ENCODE measurements at places on chromosomes 1 and 21.
A peak's percentile ranks its signal among the peaks of the same experiment; 100 is the strongest.

DNA sequence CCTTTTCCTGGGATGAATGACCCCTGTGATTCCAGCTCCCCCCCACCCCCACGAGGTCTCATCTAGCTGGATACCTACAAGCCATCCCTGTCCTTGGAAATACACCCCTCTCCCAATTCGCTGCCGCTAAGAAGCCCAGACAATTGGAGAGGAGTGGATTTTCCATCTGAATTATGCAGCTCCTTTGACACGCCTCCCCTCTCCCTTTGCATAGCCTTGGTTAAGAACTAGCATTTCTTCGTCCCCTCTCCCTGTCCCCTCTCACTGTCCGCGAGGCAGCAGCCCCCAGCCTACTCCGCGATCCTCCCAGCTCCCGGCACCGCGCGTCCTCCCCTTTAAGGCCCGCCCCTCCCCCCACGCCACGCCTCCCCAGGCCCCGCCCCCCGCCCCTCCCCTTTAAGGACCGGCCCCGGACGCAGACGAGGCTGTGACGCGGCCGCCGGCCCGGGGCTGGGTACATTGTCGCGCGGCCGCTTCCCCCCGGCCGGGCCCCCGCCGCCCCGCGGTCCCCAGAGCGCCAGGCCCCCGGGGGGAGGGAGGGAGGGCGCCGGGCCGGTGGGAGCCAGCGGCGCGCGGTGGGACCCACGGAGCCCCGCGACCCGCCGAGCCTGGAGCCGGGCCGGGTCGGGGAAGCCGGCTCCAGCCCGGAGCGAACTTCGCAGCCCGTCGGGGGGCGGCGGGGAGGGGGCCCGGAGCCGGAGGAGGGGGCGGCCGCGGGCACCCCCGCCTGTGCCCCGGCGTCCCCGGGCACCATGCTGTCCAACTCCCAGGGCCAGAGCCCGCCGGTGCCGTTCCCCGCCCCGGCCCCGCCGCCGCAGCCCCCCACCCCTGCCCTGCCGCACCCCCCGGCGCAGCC lies at the start of gene MAPKAPK2:
TSS of gene MAPKAPK2 (plus strand) at position 428 of the 856 bp plus-strand sequence. CDS start at position 753, 325 bp downstream.
- peak; percentile 59 for DNase-seq

DNA sequence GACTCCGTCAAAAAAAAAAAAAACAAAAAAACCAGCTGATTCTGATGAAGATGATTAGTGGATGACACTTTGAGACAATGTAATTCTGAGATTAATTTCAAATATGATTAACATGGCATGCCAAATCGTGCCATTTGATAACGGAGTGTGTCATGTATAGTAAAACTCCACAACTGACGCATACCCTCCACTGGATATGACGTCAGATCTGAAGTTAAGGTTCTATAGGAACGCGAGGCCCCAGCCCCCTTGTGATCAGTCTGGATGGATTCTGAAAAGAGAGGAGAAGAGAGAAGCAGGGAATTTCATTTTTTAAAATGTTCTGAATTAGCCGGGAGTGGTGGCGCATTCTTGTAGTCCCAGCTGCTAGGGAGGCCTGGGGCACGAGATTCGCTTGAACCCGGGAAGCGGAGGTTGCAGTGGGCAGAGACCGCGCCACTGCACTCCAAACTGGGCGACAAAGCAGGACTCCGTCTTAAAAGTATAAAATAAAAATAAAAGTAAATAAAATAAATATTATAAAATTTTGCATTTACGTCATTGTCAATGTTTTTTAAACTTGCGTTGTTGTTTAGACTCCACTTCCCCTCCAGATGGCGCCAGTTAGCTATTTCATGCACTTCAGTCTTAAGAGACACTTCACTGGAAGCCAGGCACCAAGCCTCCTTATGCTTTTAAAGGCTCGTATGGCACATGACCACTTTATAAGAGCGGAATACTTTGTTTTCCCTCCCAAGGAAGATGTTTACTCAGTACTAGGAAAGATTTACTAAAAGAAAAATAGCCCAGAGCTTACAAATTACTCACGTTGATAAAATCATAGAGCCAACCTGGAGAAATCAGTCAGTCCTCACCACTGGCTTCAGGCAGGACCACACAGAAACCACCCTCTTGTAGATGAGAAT lies 65.5 kb downstream of the UBE2U start:
- peak; percentile 78 for DNase-seq

DNA sequence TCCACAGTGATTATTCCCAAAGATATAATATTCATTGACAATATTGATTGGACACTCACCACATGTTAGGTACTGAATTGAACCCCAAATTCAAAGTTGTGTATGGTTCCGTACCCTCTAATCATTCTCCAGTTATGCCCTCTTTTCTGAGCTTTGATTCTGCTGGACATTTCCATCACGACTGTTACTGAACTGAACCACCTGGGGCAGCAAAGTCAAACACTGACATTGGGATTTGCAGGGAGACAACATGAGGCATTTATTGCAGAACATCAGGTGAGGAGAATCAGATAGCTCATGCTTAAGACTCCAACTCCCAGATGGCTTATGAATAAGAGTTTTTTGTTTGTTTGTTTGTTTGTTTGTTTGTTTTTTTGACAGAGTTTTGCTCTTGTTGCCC lies 420.9 kb downstream of the DISC1 start:
- no peak for DNase-seq

- no peak for DNase-seq
Measured at GRCh38 chr1:206658264-206658980, 23.1 kb downstream of the DYRK3 start.

- no peak for DNase-seq
Measured at GRCh38 chr1:7831458-7831857, 21.4 kb downstream of the UTS2 start.

DNA sequence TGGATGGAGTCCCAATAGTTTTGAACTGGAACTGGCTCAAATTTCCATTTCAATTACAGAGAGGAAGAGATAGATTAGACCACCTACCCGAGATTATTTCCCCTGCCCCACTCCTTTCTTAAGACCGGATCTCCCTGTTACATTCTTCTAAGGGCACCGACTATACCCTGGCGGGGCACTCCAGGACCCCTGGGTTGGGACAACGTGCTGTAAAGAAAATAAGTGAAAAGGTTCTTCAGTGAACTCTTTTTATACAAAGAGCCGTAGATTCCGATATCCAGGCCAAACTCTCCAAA lies 6.7 kb downstream of the NR5A2 start:
- DNase-seq: no peak

- no peak for DNase-seq
Measured at GRCh38 chr1:158101927-158102326, 78.8 kb upstream of the CD1D start.

GRCh38 chr1:228139931-228140723 lies at the start of gene GUK1:
Gene GUK1 (plus strand): TSS chr1:228140279. CDS start chr1:228140303, 24 bp downstream.
- DNase-seq: peak; percentile 94

DNA sequence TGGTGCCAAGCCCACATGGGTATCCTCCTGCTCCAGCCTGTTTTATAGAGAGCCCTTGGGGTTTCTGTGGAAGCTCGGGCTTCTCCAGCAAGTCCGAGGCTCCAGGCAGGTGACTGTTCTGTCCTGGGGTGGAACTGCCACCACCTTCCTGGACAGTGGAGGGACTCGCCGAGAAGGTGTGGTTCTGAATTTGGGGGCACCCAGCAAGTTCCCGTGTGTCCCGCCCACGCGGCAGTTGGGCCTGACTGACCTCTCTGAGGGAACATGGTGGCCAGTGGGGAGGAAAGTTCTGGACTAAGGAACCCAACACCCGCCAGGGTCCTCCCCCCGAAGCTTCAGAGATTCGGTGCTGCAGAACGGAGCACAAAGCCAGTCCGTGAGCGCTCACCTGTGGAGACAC lies 158.1 kb upstream of the C1orf174 start:
- no peak for DNase-seq

- no peak for DNase-seq
Measured at GRCh38 chr1:200154069-200154767, 126.7 kb downstream of the NR5A2 start.

- no peak for DNase-seq
Measured at GRCh38 chr1:236979149-236979900, 24.9 kb downstream of the MT1HL1 start.

- no peak for DNase-seq
Measured at GRCh38 chr1:226490426-226490809, 58.1 kb upstream of the STUM start.

- peak; percentile 36 for DNase-seq
Measured at GRCh38 chr1:73066866-73067265, 784.5 kb upstream of the NEGR1 start.

DNA sequence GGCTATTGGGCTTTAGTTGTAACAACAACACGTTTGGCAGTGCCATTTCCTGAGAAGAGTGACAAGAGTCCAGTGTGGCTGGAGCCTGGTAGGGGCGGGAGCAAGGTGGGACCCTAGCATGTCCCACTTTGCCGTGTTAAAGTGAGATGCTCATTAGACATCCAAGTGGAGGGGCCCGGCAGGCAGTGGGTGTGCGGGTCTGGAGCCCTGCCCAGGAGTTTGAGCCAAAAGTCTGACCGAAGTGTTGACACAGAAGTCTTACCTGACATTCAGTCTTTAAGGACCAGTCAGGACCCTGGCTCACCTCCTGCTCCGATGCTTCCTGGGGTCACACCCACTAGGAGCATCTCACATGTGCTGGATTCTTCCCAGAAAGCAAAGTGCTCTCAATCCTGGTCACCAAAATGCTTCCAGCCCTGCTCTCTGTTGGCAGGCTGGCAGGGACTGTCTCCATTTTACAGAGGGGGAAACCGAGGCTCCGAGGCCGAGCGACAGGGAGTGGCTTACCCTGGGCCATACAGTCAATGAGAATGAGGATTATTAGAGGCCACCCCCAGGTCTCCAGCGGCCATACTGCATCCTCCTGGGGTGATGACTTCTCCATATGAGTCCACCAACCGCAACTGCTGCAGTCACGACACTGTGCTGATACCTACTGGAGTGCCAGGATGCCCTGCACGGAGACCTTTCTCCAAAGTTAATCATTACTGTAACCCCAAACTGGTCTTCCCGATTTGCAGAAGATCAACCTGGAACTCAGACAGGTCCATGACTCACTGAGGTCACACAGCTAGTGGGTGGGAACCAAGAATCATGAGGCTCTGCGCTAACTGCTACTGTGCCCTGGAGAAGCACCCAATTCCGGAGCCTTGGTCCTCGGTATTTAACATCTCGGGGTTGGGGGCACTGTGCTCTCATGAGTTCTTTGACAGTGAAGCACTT lies 112.7 kb downstream of the PRDM2 start:
- no peak for DNase-seq

DNA sequence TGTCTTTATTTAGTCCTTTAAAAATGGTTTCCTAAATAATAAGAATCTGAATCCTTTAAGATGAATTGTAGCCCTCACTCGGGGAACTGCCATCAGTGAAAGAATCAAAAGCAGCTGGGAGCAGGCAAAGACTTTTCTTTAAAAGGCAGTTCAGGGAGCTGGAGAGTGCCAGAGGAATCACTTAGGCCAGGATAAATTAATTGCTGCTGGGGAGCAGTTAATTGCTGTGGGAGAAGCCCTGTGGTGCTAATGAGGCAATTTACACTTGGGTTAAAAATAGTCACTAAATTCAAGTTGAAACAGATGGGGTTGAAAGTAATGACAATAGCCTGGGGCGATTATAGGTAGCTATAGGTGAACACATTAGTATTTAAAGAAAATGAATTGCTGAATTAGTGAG lies 38.7 kb upstream of the COL24A1 start:
- peak; percentile 7 for DNase-seq

- no peak for DNase-seq
Measured at GRCh38 chr1:72122099-72122880, 160.0 kb downstream of the NEGR1 start.

GRCh38 chr1:94726981-94727685 lies 93.0 kb upstream of the SLC44A3 start:
- no peak for DNase-seq

DNA sequence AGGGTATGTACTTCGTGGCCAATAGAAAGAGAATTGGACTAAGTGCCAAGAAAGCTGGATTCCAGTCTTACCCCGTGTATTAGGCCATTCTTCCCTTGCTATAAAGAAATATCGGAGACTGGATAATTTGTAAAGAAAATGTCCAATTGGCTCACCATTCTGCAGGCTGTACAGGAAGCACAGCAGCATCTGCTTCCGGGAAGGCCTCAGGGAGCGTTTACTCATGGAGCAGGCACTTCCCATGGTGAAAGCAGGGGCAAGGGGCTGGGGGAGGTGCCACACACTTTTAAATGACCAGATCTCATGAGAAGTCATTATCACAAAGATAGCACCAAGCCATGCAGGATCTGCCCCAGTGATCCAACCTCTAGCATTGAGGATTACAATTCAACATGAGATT lies 7.8 kb upstream of the AMIGO1 start:
- DNase-seq: no peak

- peak; percentile 19 for DNase-seq
Measured at GRCh38 chr1:27218736-27219135, 15.7 kb upstream of the WDTC1 start.

- DNase-seq: peak; percentile 38
Measured at GRCh38 chr1:111963985-111964738, 25.3 kb downstream of the KCND3 start.

DNA sequence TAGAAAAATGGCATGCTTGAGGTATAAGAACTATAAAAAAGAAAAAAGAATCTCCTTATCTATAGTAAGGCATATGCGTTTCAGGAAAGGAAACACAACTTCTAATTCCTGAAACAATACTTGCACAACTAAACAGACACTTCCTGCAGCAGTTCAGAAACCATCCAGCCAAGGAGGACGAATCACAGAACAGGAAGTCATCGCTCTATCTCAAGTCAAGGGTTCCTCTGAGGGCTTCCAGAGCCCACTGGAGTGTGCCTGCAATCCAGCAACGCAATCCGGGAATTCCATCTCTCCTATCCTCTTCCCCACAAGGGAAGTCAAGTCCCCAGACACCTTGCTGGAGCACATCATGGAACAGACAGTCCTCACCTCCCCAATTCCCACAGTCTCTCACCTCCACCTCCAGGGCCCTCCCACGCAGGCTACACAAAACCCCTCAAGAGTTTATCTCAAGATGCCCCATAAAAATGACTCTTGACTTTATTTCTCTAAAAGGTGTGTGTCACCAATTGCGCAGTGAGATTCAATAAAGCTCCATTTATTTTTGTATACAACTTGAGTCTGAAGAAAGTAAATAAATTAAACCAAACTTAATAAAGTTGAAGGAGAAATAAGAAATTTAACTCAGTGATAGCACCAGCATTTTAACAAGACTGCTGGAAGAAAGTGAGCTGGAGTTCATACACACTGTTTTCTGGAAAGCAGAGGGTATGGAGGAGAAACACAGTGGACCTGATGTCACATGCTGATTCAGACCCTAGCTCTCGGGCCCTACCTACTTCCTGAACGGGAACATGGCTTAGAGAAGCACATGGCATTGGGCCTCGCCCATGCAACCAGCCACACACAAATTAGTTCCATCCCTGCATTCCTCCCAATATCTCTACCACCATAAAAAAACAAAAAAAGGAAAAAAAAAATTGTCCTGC lies 39.9 kb downstream of the SIPA1L2 start:
- no peak for DNase-seq

Measured in NCI-H1105 treated with DMSO at 0.1 percent for 48 hours (cell line).